ENCODE measurements at places on chromosomes 2 and 18.

DNA sequence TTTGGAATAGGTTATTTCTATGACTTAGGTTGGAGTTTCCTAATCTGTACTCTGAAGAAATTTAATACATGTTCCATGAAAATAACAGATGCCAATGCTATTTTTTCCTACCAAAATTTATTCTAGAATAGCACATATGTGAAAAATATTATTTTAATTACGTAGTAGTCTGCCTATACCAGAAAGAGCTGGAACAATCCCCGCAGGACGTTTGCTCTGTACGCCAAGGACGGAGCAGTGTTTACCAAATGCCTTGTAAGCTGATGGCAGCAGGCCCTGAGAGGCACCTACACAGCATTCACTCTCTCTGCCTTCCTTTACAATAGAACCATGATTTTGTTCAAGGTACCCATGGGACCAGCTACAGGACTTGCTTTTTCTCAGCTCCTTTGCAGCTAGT, 16.8 kb upstream of the SLC1A4 start:
- DNase-seq, result no peak

DNA sequence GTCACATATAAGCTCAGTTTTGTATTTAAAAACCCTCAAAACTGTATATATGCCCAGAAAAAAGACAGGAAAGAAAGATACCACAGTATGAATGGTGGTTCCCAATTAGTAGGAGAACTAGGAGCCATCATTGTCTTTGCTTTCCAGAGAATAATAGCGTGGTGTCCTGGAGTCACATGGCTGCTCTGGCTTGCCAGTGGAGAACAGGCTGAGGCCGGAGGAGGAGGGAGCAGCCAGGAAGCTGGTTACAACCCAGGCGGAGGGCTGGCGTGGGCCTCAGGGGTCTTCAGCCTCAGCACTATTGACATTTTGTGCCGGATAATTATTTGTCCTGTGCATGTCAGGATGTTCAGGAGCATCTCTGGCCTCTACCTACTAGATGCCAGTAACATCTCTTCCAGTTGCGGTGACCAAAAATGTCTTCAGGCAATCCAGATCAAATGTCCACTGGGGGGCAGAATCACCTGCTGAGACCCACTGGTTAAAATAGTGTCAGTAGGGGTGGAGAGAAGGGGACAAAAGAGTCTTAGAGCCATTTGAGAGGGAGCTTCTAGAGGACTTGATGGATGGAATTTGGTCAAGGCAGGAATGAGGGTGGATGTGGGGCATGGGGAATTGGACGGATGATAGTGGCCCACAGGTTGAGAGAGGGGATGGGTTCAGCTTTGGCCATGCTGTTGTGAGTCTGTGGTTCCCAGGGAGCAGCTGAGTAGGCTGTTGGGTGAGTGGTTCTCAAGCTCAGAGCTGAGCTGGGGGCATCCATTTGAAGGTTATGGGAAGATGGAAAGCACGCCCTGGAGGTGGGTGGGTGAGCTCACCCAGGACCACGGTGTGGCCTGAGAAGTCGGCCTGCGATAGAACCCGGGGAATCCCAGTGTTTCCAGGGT, 144.9 kb downstream of the AGAP1 start:
- no peak for DNase-seq

DNA sequence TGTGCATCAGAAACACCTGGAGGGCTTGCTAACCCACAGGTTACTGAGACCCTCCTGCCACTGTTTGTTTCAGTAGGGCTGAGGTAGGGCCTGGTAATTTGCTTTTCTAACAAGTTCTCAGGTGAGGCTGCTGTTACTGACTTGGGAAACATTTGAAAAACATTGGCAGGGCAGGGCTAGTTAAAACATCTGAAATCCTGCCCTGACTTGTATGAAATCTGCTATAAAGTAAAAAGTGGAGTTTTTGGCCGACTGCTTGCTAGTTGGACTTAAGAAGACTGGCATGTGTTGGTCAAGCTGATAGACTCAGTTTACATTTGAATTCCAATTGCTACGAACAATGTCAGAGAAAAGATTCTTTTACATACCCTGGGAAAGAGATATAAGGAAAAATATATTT, 111.6 kb upstream of the DLX2 start:
- no peak for DNase-seq

GRCh38 chr2:216736326-216736725, 41.0 kb upstream of the IGFBP5 start:
- no peak for DNase-seq

DNA sequence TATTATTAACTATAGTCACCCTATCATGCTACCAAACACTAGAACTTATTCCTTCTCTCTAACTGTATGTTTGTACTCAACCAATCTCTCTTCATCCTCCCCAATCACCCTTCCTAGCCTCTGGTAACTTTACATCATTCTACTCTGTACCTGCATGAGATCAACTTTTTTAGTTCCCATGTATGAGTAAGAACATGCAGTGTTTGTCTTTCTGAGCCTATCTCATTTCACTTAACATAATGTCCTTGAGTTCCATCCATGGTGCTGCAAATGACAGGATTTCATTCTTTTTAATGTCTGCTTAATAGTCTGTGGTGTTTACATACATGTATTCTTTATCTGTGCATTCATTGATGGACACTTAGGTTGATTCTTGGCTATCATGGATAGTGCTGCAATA, 108.9 kb upstream of the RFX8 start:
- no peak for DNase-seq

- DNase-seq, result no peak
Measured at GRCh38 chr2:61538920-61539520, 864 bp upstream of the XPO1 start.

- no peak for DNase-seq
Measured at GRCh38 chr2:234641086-234641485, 144.2 kb upstream of the ARL4C start.

DNA sequence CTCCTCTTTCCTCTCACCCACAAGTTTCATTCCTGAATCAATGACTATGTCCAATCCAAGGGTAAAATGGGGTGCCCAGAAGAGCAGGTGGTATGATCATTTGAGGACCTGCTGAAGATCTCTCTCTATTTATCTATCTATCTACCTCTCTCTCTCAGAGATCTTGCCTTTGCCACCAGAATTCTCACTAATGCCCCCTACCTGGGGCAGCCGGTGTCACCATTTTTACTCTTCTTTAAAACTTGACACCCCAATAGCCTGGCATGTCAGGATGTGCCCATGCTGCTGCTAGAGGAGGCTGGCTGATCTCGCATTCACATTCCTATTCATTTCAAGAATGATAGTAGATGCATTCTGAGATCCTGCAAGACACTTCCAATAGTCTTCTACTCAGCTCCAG, 24.3 kb upstream of the RPIA start:
- no peak for DNase-seq

- DNase-seq, result no peak
Measured at GRCh38 chr18:74152857-74153256, 4.5 kb downstream of the TIMM21 start.

DNA sequence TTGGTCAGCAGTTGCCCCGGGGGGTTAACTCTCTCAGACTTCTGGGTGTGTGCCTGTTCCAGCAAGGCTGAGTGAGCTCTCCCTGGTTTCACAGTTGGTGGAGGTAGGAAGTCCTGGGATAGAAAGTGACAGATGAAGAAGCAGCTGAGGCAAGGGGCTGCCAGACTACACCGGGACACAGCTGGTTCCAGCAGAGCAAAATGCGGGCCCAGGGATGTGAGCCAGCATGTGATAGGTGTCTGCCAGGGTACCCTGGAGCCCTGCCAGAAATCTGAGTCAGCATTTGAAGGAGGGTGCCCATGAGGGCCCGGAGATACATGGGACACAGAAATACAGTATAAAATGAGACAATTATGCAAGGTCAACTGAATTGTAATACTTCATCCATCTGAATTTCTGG, 79.3 kb upstream of the LGALSL start:
- DNase-seq, result no peak

Data from T-helper 2 cell (primary cell).